ENCODE measurements at places on chromosomes 3 and 15.

GRCh38 chr15:90934256-90934948 lies 683 bp upstream of the UNC45A start:
- DNase-seq: peak; percentile 80

- DNase-seq: no peak
Measured at GRCh38 chr3:146511402-146512134, 32.8 kb downstream of the PLSCR1 start.

GRCh38 chr3:48157950-48158376 lies 30.3 kb downstream of the CDC25A start:
- peak; percentile 36 for DNase-seq

- DNase-seq: peak; percentile 22
Measured at GRCh38 chr3:110903771-110904519, 167.7 kb upstream of the NECTIN3 start.

DNA sequence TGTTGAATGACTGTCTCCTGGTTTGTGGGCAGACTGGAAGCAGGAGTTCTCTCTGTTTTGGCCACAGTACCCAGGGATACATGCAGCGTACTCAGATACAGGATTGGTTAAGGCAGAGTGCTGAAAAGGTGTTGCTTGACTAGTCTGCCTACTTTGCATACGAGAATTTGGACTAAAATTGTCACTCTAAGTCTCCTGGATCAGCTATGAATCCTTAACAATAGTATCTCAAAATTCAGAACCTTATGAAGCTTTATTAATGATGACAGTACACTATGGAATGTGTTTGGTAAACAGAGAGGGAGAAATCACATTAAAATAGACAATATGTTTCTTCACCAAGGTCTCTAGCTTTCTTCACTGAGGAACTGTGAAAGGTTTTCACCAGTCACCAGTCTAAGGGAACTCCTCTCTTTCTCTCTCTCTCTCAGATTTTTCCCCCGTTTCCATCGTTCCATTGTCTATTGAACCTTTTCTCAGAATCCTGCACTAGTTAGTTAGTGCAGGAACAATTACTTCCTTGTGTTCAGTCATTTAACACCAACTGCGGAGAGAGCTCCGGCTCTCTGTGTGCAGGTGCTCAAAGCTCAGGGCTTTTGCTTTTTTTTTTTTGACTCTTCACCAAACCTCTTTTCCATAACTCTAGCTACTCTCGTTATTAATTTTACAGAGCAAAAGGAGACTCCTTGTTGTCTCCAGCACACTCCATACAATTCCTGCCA lies 85.9 kb upstream of the FNDC3B start:
- peak; percentile 45 for DNase-seq

DNA sequence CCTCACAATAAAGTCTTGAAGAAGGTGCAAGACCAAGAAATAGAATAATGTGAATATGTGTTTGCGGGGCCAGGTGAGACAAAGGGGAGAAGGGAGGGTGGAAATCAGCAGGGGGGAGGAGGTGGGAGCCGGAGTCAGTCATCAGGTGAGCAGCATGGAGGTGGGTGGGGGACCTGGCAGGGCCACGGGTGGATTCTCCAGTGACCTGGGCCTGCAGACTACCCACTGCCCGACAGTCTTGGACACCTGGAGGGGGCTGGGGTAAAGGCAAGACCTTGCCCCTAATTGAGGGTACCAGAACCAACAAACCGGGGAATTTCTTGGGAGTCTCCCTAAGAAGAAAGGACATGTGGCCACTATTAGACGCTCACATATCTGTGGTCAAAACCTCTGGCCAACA lies 95.8 kb downstream of the CHSY1 start:
- DNase-seq: no peak

- peak; percentile 7 for DNase-seq
Measured at GRCh38 chr3:146895026-146895749, 290.0 kb upstream of the PLSCR5 start.

DNA sequence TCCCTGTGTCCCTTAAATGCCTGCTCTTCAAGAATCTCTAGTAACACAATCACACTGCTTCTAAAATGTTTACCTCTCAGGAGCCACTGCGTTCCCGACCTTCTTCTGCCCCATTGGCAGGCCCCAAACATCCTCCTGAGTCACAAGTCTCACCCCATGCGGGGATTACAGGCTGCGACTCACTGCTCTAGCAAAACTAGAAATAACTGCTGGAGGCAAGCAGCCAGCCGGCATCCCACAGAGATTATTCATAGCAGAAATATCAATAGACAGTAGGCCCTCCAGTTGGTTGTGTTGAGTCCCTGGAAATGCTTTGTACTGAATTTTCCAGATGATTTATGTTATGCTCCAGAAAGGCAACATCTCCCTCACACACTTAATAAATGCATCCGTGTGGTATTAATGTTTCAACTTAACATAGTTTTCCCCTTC lies 64.8 kb downstream of the RFTN1 start:
- peak; percentile 93 for DNase-seq

- no peak for DNase-seq
Measured at GRCh38 chr15:54812383-54812782, 384.4 kb downstream of the RSL24D1 start.

- DNase-seq: no peak
Measured at GRCh38 chr3:168457954-168458539, 362.3 kb upstream of the GOLIM4 start.

GRCh38 chr3:172312001-172312400 lies 136.3 kb downstream of the GHSR start:
- no peak for DNase-seq

- no peak for DNase-seq
Measured at GRCh38 chr3:78249294-78249693, 1209.4 kb downstream of the ROBO2 start.

- no peak for DNase-seq
Measured at GRCh38 chr3:97108136-97108535, 293.7 kb downstream of the EPHA6 start.

DNA sequence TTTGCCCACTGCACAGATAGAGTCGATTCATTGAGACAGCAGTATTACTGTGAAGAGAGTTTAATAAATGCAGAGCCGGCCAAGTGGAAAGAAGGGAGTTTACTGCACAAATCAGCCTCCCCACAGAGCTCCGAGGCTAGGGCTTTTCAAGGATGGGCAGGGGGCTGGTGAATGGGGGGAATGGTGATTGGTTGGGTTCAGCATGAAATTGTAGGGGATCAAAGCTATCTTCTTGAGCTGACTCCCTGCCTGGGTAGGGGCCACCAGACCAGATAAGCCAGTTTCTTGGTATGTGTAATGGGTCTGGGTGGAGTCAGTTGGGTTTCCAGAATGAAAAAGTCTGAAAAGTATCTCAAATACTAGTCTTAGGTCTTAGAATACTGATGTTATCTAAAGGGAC lies 66.6 kb downstream of the SYNPR start:
- no peak for DNase-seq

- no peak for DNase-seq
Measured at GRCh38 chr3:151979906-151980305, 106.5 kb downstream of the SUCNR1 start.

GRCh38 chr15:73682600-73683090 lies 1.5 kb upstream of the CD276 start:
- no peak for DNase-seq

- no peak for DNase-seq
Measured at GRCh38 chr15:67256051-67256450, 1.5 kb downstream of the IQCH start.

DNA sequence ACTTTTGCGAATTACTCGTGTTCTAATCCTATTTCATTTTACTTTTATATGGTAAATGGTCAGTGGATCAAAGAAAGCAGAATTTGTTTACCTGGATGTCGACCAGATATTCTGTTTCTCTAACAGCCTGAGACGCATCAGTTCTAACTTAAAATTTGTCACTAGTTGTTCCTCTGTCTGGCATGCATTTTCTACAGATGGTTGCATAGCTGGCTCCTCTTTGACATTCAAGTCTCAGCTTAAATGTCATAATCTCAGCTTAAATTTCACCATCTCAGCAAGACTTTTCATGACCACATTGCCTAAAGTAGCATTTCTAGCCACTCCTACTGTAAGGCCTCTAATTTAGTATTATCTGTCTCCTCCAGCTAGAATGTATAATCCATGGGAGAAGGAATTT lies 609.3 kb downstream of the AGBL1 start:
- no peak for DNase-seq

DNA sequence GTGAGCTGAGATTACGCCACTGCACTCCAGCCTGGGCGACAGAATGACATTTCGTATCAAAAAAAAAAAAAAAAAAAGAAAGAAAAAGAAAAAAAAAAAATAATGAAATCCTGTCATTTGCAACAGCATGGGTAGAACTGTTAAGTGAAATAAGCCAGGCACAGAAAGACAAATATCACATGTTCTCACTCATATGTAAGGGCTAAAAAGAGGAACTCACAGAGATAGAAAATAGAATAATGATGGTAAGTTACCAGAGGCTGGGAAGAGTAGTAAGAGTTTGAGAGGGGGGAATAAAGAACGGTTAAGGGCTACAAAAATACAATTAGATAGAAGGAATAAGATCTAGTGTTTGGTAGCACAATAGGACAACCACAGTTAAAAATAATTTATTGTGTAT lies 19.7 kb downstream of the DENND6A start:
- no peak for DNase-seq

DNA sequence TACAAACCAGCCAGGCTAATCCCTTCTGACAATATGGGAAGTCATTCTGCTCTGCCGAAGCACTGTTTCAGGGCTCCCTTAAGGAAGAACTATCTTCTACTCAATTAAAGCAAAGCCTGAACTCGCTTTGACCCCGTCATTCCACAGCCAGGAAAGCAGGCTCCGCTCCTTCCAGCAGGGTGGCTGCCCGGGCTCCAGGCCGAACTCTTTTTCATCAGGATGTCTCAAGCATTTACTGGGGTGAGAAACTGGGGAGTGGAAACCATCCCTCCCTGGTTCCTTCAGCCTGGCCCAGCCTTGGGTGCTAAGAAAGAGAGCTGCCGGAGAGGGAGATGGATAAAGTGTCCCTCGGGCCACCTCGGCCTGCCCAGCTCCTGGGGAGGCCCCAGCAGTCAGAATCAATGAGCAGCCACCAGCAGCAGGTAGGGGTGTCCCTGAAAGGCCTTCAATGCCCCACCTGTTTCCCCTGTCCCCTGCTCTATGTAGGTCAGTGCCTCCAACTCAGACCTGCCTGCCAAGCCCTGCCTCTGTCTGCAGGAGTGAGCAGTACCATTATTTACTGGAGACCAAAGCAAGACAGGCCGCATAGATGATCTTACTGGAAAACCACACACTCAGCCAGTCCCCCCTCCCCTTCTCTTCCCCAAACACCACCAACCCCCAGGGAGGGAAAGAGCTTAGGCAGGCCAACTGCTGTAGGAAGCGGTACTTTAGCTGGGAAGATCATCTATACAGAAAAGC lies 225.6 kb upstream of the TLE3 start:
- peak; percentile 43 for DNase-seq

DNA sequence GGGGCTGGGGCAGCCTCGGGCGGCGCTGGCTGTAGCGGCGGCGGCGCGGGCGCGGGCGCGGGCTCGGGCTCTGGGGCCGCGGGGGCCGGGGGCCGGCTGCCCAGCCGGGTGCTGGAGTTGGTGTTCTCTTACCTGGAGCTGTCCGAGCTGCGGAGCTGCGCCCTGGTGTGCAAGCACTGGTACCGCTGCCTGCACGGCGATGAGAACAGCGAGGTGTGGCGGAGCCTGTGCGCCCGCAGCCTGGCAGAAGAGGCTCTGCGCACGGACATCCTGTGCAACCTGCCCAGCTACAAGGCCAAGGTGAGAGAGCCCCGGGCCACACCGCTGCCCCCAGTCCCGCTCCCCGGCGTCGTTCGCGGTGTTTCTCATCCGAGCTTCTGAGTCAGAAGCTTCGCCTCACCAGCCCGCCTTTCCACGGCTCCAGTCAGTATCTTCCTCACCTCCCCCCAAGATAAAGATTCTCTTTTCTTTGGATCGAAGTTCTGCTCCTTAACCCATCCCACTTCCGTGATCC lies 600 bp downstream of the FBXO45 start:
- peak; percentile 61 for DNase-seq

DNA sequence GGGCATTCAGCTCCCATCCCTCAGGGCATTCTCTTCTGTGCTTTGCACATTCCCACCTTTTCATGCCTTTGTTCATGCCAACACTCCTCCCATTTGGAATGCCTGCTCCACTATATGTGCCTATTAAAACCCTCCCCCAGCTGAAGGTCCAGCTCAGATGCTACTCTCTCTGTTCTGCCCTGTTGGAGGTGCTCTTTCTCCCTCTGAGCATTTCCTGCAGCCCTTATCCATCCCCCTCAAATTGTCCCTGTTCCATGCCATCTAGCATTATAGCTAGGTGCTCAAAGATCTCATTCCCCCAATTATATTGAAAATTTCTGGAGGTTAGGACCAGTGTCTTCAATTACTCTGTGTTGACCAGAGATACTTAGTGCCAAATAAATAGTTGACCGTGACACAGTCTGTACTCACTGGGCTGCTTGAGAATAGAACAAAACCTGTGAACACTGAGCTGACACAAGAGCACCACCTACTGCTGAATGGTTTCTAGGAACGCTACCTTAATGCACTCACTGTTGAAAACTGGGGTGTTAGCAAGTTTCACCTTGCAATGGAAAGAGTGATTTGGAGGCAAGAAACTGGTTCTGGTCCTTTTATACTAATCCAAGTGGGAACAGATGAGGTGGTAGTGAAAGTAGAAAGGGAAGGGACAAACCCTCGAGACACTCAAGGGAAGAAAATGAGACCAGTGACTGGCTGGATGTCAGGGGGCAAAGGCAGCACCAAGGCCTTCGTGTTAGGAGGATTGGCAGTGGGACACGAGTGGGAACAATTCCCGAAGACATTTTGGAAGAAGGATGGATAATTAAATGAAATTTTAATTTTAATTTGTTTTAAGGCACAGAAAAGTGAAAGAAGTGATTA lies 289.8 kb upstream of the ROPN1 start:
- peak; percentile 73 for DNase-seq

GRCh38 chr3:42159706-42160472 lies 68.7 kb downstream of the TRAK1 start:
- no peak for DNase-seq

GRCh38 chr3:45224824-45225464 lies 1.1 kb downstream of the TMEM158 start:
- DNase-seq: peak; percentile 69

- peak; percentile 36 for DNase-seq
Measured at GRCh38 chr3:192033246-192033645, 572.3 kb downstream of the PYDC2 start.

DNA sequence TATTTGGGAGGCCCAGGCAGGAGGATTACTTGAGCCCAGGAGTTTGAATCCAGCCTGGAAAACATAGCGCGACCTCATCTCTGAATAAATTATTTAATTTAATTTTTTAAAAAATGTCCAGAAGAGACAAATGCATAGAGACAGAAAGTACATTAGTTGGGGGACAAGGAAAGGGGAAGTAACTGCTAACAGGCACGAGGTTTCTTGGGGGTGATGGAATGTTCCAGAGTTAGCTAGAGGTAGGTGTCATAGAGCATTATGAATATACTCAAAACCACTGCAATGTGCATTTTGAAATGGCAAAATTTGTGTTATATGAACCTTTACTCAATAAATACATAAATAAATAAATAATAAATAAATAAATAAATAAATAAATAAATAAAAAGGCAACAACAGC lies 31.7 kb upstream of the CYP11A1 start:
- no peak for DNase-seq

DNA sequence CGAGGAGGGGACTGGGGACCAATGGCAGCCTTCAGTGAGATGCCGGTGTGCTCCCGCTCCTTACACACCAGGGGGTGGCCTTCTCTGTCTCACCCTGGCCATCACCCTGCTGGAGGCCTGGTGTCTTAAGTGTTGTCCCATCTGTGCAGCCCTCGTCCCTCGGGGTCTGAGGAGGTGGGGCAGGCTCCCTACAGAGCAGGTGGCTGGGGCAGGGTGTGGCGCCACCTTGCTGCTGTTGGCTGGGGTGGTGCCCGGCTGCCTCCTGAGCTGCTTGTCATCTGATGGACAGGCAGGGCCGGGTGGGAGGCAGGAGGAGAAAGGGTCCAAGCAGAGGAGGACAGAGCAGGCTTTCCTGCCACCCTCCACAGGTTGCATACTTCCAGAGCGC lies 25.9 kb downstream of the PTPN23 start:
- DNase-seq: no peak
